DMS53 (cell line): ENCODE measurements at places on chromosomes 16 and 17.

- DNase-seq: no peak
Observed at GRCh38 chr17:41523225-41523593, 4.5 kb upstream of the KRT15 start.

DNA sequence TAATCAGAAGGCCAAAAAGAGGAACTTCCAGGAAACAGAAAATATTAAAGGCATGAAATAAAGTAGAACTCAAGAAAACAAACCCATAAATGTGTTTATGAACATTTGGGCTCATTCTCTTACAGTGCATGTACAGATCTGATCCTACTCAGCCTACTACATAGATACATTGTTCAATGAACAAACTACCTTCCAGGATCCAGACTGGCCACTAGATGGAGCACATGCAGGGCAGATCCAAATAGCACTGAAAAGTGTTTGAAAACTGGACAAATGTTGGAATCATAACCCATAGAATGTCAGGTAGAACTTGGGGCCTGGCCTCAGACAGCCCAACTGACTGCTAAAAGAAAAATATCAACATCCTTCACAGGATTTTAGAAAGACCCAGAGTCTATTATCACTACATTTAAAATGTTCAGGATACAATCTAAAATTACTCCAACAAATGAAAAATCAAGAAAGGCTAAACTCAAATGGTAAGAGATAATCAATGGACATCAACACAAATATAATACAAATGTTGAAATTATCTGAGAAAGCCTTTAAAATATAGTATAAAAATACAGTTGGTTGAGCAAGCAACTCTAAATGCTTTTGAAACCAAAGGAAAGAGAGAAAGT is 122.4 kb upstream of the NUDT7 start:
- peak; percentile 70 for DNase-seq

DNA sequence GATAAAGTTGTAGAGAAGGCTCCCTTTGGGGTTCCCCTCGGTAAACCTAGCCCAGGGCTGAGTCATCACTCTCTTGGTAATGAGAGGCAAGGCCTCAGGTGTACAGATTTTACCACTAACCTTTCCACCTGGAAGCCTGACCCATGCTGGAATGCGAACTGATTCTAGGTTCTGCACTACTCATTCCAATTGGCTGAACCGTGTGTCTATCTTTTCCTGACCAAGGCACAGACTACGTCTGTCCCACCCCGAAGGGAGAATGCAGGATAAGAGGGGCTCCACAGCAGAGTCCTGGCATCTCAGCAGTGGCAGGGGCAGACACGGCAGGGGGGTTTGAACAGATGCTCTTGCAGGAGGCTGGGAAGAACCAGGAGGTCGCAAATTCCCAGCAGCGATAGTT is 65.4 kb upstream of the B4GALNT2 start:
- DNase-seq: no peak

DNA sequence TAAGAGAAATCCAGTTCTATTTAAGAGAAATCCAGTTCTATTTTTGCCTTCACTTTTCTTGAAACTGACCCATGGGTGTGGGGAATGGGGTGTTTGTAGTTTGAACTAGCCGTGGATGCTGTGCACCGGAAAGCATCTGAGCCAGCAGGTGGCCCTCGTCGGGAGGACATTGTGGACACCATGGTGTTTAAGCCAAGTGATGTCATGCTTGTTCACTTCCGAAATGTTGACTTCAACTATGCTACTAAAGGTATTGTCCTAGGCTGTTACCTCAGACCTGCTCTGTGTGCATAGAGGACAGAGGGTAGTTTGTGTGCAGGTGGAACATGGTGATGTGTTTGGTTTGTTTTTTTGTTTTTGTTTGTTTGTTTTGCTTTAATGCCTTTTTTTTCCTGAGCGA is 3.3 kb downstream of the ATXN2L start:
- peak; percentile 31 for DNase-seq

- no peak for DNase-seq
Observed at GRCh38 chr17:79769570-79770506, 8.1 kb upstream of the CBX2 start.

DNA sequence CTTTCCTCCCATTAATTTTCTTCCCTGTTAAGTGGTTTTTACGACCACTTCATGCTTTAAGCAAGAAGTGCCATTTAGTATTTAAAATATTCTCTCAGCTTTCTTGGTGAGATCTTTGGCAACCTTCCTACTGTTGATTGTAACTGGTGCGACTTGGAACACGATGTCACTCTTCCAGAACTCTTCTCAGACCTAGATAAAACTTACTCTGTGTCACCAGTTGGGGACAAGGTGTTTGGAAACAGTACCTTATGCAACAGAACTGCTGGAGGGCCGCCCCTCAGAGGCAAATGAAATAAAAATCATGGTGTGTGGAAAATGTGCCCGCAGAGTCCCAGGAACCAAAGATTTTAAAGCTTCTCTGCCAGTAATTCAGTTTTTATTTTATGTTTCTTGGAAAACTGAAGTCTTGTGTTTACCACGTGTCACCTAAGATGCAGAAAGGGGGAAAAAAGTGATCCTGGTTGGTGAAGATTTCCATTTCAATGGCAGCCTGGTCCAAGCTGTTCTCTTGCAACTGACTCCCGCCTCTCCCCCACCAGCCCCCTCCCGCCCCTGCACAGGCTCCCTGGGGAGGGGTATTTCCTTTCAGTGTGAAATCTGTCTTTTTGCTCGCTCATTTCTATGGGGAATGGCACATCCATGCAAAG is 7.2 kb upstream of the HSD11B2 start:
- DNase-seq: no peak

GRCh38 chr16:70665113-70665694 is 18.8 kb downstream of the IL34 start:
- DNase-seq: no peak

- DNase-seq: peak; percentile 14
Observed at GRCh38 chr16:1538804-1539520, 5.5 kb downstream of the TMEM204 start.
